Endothelial cell (in vitro differentiated cells): ENCODE measurements at places on chromosomes 7 and 10.

- peaks cover 4% of the 10 kb centered on the region for H3K36me3 ChIP-seq
- no peak overlapping the region for H3K27ac ChIP-seq
- DNase-seq, result no peak
- no peak overlapping the region for H3K4me3 ChIP-seq
Observed at GRCh38 chr7:11552676-11553296, 279.2 kb downstream of the THSD7A start.

GRCh38 chr10:130023454-130024230 is 59.6 kb upstream of the EBF3 start:
- no peak overlapping the region for H3K27ac ChIP-seq
- no peaks in the 10 kb centered on the region for H3K36me3 ChIP-seq
- no peak overlapping the region for H3K4me3 ChIP-seq
- H3K27me3 ChIP-seq, result peaks cover 16% of the 10 kb centered on the region
- DNase-seq, result no peak

DNA sequence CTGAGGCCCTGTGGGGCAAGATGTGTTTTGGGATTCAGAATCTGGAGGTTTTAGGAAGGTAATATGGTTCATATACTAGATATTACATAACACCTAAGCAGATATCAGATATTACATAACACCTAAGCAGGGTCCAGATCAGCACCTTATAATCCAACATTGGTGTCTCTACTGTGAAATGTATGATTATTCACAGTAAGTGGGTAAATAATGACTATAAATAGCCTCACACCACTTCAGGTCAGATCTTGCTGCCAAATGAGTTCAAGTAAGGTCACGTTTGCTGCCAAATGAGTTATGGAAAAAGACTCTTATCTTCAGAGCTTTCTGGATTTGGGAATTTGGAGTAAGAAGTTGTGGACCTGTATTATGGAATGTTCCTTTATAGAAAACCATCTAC is 14.6 kb downstream of the ADRB1 start:
- DNase-seq, result no peak
- no peaks in the 10 kb centered on the region for H3K4me1 ChIP-seq
- H3K4me3 ChIP-seq, result no peak overlapping the region
- no peaks in the 10 kb centered on the region for H3K27me3 ChIP-seq

- no peaks in the 10 kb centered on the region for H3K36me3 ChIP-seq
- H3K4me1 ChIP-seq, result peaks cover 20% of the 10 kb centered on the region
- H3K27ac ChIP-seq, result no peak overlapping the region
- no peak overlapping the region for H3K4me3 ChIP-seq
- DNase-seq, result no peak
Observed at GRCh38 chr10:84355106-84355505, 26.7 kb downstream of the CCSER2 start.

GRCh38 chr10:101709359-101710058 is 14.5 kb upstream of the FBXW4 start:
- no peaks in the 10 kb centered on the region for H3K27me3 ChIP-seq
- no peak overlapping the region for H3K4me3 ChIP-seq
- no peak for DNase-seq
- no peak overlapping the region for H3K27ac ChIP-seq
- H3K4me1 ChIP-seq, result peaks cover 8% of the 10 kb centered on the region
- no peaks in the 10 kb centered on the region for H3K36me3 ChIP-seq

- H3K4me3 ChIP-seq, result no peak overlapping the region
- H3K27ac ChIP-seq, result no peak overlapping the region
- H3K4me1 ChIP-seq, result no peaks in the 10 kb centered on the region
- no peak for DNase-seq
- no peaks in the 10 kb centered on the region for H3K27me3 ChIP-seq
Observed at GRCh38 chr10:8158193-8159071, 103.9 kb downstream of the GATA3 start.

DNA sequence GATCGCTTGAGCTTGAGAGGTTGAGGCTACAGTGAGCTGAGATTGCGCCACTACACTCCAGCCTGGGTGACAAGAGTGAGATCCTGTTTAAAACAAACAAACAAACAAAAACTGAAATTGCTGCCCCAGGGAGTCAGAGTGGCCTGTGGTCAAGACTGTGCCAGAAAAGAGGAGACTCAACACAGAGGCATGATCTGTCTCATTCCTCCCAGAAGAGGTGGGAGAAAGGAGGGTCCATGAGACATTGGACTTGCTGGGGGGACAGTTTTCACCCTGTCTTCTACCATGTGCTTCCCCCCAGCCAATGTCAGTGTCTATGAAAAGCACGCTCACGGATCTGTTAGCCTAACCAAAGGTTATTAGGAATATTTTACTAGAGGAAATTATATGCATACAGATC is 3.2 kb downstream of the ZNF853 start:
- H3K4me1 ChIP-seq, result peaks cover 17% of the 10 kb centered on the region
- peaks cover 26% of the 10 kb centered on the region for H3K36me3 ChIP-seq

DNA sequence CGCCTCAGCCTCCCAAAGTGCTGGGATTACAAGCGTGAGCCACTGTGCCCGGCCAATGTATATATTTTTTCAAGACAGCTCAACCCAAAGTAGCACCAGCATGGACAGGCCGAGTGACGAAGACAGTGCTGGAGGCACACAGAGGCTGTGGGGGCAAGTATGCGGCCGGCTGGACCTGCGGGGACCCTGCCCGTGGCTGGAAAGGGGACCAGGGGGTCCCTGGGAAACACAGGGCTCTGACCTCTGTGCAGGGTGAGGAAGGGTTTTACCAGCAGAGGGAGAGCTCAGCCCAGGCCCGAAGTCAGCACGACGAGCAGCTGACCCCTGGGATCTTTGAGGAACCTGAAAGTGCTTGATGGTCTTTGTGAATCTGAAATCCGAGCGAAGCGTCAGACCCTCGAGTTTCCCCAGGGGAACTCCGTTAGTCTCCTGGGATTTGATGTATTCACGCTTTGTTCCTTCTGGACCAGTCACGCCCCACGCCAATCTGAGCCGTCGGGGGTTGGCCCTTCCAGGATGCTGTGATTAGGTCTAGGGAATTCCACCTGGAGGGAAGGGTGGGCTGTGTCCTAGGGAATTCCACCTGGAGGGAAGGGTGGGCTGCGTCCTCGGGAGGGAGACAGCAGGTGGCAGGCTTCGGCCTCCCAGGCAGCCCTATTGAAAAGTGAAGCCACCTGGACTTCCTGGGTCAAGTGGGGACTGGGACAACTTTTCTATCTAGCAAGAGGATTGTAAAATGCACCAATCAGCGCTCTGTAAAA is 10.9 kb upstream of the ZFAND2A start:
- H3K4me1 ChIP-seq, result peaks cover 5% of the 10 kb centered on the region
- H3K27ac ChIP-seq, result no peak overlapping the region
- peaks cover 5% of the 10 kb centered on the region for H3K27me3 ChIP-seq
- H3K4me3 ChIP-seq, result no peak overlapping the region

DNA sequence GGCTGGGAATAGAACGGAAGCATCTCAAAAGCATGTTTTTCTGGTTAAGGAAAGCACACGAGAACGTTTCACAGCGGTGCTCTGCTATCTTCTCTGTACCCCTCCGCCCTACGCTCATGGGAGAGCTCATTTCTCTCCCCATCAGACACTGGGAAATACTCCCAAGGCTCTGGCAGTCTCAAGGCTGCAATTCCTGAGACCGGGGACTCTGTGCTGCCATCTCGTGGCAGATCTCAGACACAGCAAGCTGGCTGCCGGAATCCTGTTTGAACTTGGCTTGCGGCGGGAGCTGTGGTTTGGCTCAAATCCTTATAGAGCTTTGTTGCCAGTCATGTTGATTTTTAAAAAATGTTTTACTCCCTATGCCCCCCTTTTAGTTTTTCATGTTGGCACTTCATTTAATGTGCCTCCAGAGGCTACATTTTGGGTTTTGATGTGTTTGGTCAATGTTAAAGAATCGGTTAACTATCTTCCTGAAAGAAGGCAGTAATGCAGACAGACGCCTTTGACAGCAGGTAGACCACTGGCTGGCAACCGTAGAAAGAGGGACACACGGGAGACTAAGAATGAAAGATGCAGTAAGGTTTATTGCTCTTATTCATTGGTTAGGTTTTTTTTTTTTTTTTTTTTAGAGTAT is 27.6 kb downstream of the BMPER start:
- no peak overlapping the region for H3K27ac ChIP-seq
- H3K4me3 ChIP-seq, result no peak overlapping the region
- no peaks in the 10 kb centered on the region for H3K36me3 ChIP-seq
- peaks cover 3% of the 10 kb centered on the region for H3K27me3 ChIP-seq

DNA sequence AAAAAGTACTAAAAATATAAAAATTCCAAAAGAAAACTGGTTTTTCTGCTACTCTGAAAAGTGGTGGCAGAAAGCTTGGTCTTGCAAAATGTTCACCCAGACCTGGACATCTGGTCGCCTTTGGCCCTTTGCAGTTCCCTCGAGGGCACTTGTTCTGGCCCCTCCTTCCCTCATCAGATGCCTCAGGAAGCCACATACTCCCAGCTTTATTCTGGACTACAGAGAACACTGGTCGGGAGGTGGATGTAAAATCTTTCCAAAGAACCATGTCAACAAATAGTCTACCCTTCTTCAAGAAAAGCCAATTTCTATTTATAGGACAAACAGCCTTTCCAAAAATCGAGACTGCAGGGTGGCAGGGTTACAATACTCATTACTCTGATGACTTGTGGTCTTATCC is 726.1 kb downstream of the TNS3 start:
- H3K36me3 ChIP-seq, result no peaks in the 10 kb centered on the region
- peaks cover 2% of the 10 kb centered on the region for H3K4me1 ChIP-seq
- H3K4me3 ChIP-seq, result no peak overlapping the region
- H3K27me3 ChIP-seq, result peaks cover 2% of the 10 kb centered on the region

DNA sequence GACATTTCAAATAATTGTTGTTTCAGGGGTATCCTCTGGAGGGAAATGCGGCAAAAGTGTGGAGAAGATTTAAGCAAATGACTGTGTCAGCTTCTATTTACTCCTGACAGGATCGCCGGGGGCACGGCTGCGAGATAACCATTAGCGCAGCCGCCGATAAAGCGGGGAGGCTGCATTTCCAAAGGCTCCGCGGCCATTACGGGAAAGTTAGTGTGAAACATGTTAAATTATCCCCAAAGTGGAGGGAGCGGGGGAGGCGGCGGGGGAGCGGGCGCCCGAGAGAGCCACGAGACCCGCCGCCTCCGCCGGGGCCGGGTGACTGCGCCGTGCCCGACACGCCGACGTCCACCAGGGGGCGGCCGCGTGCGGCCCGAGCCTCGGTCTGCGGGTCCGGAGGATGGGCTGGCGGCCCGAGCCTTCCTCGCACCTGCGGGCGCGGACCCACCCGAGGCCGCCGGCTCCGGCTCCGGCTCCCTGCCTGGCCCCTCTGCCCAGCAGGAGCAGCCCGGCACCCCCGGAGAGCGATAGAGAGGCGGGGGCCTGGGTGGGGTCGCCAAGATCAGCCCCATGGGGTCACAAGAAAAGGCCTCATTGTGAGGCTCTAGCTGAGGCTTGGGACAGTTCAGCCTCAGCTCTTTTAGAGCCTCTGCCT is 74.4 kb upstream of the PAX2 start:
- peaks cover 12% of the 10 kb centered on the region for H3K4me1 ChIP-seq
- peaks cover 19% of the 10 kb centered on the region for H3K27me3 ChIP-seq
- peak; percentile 77 for DNase-seq
- no peak overlapping the region for H3K4me3 ChIP-seq

GRCh38 chr10:86391986-86392722 is 25.6 kb upstream of the GRID1 start:
- H3K4me3 ChIP-seq, result no peak overlapping the region
- no peak overlapping the region for H3K27ac ChIP-seq
- H3K27me3 ChIP-seq, result peaks cover 27% of the 10 kb centered on the region
- no peaks in the 10 kb centered on the region for H3K36me3 ChIP-seq
- no peak for DNase-seq
- peaks cover 7% of the 10 kb centered on the region for H3K4me1 ChIP-seq

GRCh38 chr7:12030116-12030515 is 181.0 kb upstream of the TMEM106B start:
- no peak overlapping the region for H3K4me3 ChIP-seq
- no peak overlapping the region for H3K27ac ChIP-seq
- H3K27me3 ChIP-seq, result no peaks in the 10 kb centered on the region
- no peaks in the 10 kb centered on the region for H3K4me1 ChIP-seq
- no peak for DNase-seq

DNA sequence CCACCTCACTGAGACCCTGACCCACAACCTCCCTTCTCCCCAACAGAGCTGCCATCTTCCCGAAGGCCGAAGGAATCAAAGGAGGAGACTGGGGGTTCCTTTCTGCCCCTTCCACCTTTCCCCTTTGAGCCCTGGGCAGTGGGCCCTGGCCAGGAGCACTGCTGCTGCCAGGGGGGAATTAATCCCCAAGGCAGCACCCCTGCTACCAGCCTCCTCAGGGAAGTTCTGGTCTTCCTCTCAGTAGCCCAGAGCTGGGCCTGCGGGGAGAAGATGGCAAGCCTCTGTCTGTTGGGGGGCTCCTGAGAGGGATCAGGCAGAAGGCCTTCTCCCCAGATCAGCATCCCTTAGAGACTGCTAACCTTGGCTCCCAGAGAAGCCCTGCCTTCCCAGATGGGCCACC is 25.5 kb downstream of the DPCD start:
- no peak for DNase-seq
- no peak overlapping the region for H3K4me3 ChIP-seq
- peaks cover 14% of the 10 kb centered on the region for H3K36me3 ChIP-seq
- H3K4me1 ChIP-seq, result peaks cover 35% of the 10 kb centered on the region
- peaks cover 11% of the 10 kb centered on the region for H3K27me3 ChIP-seq
- H3K27ac ChIP-seq, result no peak overlapping the region

- DNase-seq, result peak; percentile 65
- H3K4me1 ChIP-seq, result peaks cover 4% of the 10 kb centered on the region
Observed at GRCh38 chr10:97196223-97197029, 10.7 kb upstream of the SLIT1 start.

DNA sequence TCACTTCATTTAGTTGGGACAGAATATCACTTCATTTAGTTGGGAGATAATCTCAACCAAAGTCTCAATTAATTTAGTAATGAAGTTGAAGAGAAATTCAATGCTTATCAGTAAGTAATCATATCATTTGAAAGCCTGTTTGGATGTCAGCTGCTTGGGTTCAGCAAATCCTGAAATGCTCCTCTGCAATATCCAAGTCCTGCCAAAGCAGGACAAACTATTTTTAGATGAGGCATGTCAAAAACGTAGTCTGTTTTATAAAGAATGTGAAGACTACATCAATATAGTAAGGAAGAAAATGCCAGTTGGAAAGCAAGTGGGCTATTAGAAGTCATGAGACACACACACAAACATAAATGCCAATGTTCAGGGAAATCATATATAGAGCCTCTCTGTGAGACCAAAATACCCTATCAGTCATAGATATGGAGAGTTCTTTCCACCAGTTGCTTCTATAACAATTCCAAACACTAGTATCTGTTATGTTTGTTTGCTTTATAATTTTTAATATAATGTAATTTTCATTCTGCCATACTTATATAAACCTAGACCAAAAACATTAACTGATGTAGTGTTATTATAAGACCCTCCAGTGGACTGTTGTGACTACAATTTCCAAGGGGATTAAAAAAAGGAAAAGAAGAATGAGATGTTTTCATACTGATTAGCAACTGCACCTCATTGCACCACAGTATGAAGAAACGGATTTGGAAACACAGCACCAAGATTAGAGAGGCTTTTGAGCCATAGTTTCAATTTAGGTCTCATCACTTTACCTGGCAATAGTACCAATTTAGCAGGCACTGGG is 160.7 kb downstream of the LRRTM3 start:
- H3K36me3 ChIP-seq, result no peaks in the 10 kb centered on the region
- no peak for DNase-seq
- no peaks in the 10 kb centered on the region for H3K27me3 ChIP-seq
- no peaks in the 10 kb centered on the region for H3K4me1 ChIP-seq
- no peak overlapping the region for H3K4me3 ChIP-seq
- no peak overlapping the region for H3K27ac ChIP-seq
